ENCODE measurements at places on chromosomes 13 and 19.
A peak's percentile ranks its signal among the peaks of the same experiment; 100 is the strongest.

DNA sequence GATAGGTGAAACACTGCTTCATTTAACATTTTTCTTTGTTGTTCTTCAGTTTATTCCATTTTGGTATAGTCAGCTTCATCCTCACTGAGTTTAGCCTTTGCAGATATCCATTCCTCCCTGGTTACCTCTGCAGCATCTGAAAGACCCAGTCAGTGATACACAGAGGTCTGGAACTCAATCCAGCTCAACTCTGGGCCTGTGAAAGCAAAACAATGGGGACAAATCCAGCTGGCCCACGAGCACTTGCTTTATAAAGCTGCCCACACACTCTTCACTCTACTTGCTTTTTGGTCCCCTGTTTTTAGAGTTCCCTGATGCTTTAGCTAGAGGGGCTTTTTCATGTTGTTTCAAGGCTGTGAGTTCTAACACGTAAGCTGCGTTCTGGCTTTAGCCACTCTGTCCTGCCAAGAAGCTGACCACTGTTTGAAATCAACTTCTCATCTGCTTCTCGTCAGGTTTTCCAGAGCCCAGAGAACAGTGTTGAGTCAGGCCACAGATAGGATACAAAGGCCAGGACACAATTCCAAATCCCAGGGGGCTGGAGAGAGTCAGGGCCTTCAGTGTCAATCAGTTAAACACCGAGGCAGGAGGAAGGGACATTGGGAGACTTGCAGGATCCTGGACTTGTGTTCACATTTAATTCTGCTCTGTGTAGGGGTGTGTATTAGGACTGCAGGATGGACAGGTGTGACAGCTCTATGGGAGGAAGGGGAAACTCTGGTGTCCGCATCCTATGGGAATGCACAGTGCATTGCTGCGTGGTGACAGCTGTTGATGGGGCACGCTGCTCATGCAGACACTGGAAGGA is 83.5 kb upstream of the RNF113B start:
- no peak for DNase-seq

GRCh38 chr13:102993348-102993747 is 72.9 kb downstream of the SLC10A2 start:
- DNase-seq, result no peak

DNA sequence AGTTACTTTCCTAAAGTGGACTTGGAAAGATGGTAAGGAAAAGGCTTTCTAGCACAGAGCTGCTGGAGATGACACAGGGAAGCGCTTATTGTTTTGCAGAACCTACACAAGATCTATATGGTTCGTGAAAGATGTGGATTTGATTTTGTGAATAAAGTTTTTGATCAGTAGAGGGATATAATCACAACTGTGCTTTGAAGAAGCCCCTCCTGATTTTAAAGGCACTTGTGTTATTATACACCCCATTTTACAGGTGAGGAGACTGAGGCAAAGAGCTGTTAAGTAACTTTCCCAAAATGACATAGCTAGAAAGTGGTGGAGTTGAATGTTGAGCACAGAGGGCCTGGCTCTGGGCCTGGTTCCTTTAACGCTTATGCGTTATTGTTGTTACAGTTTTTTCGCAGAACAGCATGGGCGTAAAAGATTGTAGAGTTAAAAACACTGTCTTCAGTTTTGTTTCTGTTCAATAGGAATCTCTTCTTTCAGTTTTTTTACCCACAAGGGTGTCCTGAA is 1.4 kb downstream of the TDRD3 start:
- DNase-seq, result no peak

- no peak for DNase-seq
These were observed 348.8 kb downstream of the SPRY2 start for GRCh38 chr13:79992111-79992510.

DNA sequence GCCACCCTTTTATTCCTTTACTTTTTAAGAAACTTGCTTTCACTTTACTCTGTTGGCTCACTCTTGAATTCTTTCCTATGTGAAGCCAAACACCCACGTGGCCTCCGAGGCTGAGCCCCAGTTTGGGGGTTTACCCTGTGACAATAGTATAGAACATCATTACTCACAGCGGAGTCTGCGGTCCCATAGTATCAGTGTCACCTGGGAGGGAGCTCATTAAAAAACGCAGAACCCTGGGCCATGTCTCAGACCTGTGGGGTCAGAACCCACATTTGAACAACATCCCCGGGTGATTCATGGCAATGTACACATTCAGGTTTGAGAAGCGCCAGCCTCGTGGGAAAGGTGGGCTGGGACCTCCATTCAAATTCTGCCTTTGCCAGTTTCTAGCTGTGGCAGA is 36.0 kb upstream of the UBL3 start:
- peak; percentile 9 for DNase-seq

- no peak for DNase-seq
These were observed 651 bp downstream of the OXGR1 start for GRCh38 chr13:96993634-96994016.

DNA sequence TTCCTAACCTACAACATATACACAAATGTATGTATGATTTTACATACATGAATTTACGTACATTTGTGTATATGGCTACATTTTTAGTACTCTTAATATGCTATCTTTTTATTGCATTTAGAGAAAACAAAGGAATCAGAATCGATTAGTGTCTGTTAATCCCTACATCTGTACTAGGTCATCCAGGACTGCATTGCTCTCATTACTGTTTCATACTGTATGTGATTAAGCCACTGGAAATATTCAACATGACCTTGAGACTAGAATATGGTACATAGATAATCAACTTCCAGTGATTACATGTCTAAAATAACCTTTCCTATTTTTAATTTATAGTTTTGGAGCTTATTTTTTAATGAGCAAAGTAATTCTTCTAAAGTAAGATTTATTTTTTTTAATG is 5.3 kb upstream of the MAB21L1 start:
- DNase-seq, result no peak
